ENCODE measurements at places on chromosomes 6 and 20. TPM values are rescaled to one million over a fixed set of nuclear protein-coding genes. Genes with fewer than 3 reads are reported as not detected.

DNA sequence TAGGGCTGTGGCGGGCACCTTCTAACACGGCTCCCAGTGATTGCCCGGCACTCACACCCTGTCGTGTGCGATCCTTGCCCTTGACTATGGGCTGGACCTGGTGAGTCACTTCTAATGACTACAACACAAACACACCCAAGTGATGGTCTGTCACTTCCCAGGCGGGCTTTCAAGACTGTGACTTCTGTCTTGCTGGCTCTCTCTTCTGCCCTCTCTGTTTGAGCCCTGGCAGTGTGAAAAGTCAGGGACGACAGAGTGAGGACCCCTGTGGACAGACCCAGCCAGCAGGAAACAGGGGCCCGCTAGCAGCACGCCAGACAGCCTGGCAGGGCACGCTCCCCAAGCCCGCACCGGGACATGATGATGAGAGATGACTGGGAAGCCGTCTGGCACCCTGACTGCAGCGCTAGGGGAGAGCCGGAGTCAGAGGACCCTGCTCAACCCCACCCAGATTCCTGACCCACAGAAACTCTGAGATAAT, 43.0 kb downstream of the KIF16B start:
- DNase-seq: no peak

DNA sequence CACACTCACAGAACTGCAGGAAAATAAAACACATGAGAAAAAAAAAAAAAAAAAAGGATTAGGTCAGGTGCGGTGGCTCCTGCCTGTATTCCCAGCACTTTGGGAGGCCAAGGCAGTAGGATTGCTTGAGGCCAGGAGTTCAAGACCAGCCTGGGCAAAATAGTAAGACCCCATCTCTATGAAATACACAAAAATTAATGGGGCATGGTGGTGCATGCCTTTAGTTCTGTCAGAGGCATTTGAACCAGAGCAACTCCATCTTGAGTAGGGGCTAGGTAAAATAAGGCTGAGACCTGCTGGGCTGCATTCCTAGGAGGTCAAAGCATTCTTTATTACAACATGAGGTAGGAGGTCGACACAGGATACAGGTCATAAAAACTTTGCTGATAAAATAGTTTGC, 39.0 kb upstream of the JARID2 start:
- DNase-seq: no peak

GRCh38 chr20:48962421-48962820, 40.9 kb downstream of the ARFGEF2 start:
- no peak for DNase-seq

Gene OPN5
- not detected for total RNA-seq

Gene RAET1G
- 0.55 TPM for total RNA-seq

Measured in osteocyte (in vitro differentiated cells).